ENCODE measurements at places on chromosomes 2 and 18. TPM values are rescaled to one million over a fixed set of nuclear protein-coding genes. Genes with fewer than 3 reads are reported as not detected.
A peak's percentile ranks its signal among the peaks of the same experiment; 100 is the strongest.

The G6PC2 gene
- total RNA-seq, result not detected

The POMC gene
- total RNA-seq, result 8.0 TPM

The SYT4 gene
- total RNA-seq, result not detected

The ELOA2 gene
- total RNA-seq, result not detected

The CIB4 gene
- total RNA-seq, result not detected

The ABCB11 gene
- total RNA-seq, result not detected

The HOXD3 gene
- total RNA-seq, result not detected

DNA sequence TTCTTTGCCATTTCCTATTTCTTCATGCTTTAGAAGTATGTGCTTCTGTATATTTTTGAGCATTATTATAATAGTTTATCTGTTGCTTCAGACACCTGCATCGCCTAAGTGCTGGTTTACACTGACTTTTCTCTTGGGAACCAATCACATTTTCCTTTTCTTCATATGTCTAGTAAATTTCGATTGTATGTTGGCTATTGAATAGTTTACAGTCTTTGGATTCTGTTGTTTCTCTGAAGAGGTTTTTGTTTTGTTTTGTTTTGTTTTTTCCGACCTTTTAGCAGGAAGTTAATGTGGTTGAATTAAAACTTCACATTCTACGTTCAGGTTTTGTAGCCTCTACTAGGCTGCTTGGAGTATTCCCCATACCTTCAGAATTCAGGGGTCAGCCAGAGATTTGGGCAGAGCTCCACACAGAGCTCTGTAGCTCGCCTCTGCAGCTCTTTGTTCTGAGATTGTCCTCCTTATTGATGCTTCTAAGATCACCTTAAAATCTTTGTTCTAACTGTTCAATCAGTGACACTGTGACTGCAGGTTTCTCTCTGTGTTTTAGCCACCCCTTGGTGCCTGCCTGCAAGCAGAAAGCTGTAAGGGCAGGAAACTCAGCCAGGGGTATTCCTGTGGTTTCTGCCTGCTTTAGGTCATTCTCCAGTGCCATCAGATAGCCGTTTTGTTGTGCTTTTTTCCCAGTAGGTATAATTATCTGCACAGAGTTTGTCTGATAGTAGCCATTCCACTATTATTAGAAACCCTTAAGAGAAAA lies 83.4 kb downstream of the FAM168B start:
- DNase-seq, result no peak

DNA sequence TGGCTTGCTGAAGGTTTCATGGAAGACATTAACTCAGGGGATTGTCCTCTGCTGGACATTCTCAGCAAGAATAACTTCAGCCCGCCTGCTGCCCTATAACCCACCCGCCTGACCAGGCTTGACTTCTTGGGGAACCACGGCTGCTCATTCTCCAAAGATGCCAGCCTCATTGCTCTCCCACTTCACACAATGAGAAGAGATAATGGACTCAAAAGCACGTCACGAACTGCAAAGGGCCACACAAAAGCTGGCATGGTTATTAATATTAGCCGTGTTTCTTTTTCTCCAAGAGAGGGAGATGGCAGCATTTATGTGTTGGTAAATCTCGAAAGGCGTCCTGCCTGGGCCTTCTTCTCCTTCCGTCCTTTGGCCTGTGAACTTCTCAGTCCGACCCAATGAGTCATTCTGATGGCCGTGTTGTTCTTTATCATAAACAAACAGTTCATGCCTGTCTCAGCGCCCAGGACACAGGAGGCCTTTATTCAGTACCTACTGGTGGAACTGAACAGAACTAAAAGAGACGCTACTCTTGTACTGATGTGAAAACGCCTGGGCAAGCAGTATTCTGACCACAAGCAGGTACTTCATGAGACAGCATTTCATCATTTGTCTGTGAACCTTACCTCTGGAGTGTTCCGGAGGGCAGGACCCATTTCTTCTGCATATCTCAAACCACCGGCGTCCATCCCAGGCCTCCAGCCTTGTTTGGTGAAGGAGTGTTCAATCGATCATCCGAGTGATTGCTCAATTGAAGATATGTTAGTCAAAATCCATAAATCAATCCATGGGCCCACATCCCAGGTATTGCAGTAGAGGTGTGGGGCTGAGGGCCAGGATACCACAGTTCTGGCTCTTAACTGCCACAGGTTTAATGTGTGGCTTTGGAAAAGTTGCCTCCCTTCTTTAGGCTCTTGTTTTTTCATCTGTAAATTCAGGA lies 25.1 kb upstream of the KLHL29 start:
- DNase-seq, result no peak

DNA sequence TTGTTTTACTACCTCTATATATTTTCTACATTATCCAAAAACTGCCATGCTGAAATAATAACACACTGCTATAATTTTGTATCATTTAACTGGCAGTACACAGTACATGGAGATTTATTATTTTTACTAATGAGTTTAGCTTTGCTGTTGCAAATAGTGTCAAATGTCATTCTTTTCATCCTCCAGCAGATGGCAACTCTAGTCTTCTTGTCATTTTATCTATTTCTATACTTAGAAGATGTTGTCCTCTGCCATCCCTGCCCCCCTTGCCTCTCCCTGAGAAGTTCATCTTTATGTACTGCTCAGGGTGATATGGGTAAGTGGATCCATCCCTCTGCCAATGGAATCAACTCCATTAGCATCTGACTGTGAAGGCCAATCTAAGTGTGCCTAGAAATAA lies 21.7 kb upstream of the LRRTM1 start:
- DNase-seq, result no peak

GRCh38 chr2:127619203-127619590 lies 26.8 kb upstream of the GPR17 start:
- DNase-seq, result no peak

DNA sequence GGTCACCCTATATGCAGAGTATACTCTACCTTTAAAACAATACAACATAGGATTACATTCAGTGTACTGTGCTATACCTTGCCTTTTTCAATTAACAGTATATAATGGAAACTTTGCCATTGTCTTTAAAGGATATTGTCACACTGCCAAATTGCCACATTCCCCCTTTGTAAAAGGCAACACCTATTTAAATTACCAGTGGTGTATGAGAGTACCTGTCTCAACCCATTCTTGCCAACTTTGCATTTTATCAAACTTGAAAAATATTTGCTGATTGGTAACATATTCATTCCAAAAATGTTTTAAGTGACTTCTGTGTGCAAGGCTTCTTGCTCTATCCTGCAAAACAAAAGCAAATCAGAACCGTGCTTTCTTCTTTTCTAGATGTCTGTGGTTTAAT lies 92.9 kb downstream of the FMNL2 start:
- DNase-seq, result no peak

GRCh38 chr18:49848115-49848514 lies 34.8 kb upstream of the ACAA2 start:
- DNase-seq, result no peak

DNA sequence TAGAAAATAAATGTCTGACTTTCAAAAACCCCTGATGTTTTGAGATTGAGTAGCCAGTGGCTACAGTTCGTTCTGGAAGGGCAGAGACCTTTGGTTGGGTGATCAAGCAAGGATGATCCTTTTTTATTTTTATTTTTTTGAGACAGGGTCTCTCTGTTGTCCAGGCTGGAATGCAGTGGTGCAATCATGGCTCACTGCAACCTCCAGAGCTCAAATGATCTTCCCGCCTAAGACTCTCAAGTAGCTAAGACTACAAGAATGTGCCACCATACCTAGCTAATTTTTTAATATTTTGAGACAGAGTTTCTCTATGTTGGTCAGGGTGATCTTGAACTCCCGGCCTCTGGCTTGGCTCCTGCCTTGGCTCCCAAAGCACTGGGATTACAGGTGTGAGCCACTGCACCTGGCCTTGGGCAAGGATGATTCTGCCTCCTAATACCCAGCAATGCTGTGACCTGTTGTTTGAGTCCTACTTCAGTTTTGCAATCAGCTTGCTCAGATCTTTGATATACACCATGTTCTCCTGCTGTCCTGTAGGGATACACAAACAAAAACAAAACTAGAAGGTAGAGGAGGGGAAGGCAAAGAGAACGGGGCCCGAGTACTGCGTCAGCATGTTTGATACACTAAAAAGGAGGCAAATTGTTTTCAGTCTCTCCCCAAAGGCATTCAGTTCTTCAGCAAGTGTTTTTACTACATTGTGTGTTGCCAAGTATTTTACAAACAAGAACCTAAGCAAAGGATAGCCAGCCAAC lies 59.2 kb upstream of the LYPD6B start:
- DNase-seq, result no peak

DNA sequence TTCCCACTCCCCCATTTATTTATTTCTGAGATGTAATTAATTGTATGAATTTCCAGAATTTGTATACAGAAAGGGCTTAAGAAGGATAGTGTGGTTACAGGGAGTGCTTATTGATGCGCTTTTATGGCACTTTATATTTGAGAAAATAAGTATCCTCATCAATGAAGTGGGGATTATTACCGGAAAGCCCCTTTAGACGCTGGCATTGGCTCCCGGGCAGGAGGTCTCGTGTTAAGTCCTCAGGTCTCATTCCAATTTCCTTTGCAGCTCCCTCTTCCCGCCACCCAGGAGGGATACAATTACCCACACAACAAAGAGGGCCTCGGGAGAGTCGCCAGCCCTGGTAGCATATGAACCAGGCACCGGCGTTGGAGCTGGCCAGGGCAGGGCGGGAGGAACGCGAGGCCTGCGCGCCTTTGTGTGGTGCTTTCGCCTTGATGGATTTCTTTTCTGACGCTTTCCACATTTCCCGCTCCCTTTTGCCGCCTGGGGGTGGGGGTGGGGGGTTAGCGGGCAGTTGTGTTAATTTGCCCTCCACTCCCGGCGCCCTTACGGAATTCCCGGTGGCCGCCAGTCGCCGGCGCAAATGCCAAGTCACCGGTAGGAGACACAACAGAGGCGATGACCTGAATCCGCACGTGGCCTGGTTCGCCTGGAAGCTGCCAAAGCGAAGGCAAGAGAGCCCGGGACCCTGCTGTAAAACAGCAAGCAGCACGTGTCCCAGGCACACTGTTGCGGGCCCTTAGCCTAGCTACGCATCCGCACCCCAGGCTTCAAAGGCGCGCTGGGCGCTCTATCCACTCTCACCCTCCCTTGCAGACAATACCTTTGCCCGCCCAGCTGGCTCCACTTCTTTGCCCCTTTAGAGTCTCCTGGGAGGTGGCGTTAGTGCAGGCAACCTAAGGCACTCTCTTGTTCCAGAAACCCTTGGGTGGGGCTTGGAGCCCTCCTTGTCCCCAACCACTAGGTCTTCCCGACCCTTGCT lies 3.3 kb downstream of the GAD1 start:
- DNase-seq, result peak; percentile 33

- DNase-seq, result no peak
Observed at GRCh38 chr18:60020107-60020925, 120.5 kb downstream of the PMAIP1 start.

DNA sequence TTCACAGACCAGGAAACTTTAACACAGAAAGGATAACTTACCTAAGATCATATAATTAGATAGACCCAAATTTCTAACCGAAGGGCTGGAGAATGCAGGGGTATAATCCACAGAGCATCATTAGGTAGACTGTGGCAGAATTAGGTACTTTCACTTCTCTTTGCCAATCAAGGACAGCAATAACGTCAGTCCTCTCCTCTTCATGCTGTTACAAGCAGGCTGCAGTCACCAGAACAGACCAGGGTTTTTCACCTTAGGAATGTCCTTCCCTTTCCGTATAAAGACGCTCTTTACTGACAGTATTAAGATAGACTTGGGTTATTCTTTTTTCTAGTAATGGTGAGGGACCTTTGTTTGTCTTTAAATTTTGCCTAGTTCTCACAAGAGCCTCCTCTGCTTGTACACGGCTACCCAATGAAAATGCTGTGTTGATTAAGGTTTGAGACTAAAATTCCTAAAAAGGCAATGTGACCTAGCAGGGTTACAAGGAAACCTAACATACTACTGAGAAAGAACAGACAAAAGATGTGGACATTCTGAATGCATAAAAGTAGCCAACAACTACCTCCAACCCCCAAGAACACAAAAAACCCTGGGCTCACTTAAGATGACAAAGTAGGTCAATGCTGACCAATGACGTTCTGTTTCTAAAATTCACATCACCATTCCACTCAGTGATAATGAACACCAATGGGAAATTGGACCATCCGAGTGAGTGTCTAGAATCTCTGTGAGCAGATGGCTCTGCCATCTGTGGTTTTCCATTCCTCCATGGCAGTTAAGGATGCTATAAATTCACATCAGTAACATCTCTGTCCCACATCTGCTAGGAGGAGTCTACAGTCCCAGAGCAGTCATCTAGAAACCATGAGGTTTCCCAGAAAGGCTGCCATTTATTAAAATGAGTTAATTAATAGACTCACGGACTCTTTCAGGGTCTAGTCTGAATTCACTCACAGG lies 2.1 kb downstream of the PDIA6 start:
- no peak for DNase-seq

GRCh38 chr2:25041307-25041927 lies 459 bp upstream of the EFR3B start:
- DNase-seq, result peak; percentile 10

DNA sequence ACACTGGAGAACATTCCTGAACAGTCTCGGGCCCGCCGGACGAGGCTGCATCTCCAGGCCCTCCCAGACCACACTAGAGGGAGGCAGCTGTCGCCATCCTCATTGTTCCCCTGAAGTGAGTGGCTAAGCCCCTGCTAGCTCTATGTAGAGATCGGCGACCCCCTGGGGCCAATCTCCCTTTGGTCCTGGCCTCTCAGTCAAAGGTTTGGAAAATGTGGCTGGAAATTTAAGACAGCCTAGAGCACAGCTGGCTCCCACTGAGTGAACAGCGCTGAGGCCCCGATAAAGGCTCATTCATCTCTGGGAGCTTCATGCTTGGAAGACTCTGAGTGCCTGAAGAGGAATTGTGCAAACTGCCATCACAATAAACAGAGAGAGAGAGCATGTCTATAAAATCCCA lies 360.3 kb downstream of the CLIP4 start:
- no peak for DNase-seq

GRCh38 chr2:218295029-218295428 lies 2.7 kb upstream of the TMBIM1 start:
- no peak for DNase-seq

GRCh38 chr2:6750411-6751158 lies 115.1 kb downstream of the CMPK2 start:
- DNase-seq, result no peak

GRCh38 chr2:181805228-181806038 lies 86.1 kb upstream of the ITPRID2 start:
- DNase-seq, result no peak

GRCh38 chr2:14930441-14930840 lies 297.9 kb downstream of the LRATD1 start:
- DNase-seq, result no peak

DNA sequence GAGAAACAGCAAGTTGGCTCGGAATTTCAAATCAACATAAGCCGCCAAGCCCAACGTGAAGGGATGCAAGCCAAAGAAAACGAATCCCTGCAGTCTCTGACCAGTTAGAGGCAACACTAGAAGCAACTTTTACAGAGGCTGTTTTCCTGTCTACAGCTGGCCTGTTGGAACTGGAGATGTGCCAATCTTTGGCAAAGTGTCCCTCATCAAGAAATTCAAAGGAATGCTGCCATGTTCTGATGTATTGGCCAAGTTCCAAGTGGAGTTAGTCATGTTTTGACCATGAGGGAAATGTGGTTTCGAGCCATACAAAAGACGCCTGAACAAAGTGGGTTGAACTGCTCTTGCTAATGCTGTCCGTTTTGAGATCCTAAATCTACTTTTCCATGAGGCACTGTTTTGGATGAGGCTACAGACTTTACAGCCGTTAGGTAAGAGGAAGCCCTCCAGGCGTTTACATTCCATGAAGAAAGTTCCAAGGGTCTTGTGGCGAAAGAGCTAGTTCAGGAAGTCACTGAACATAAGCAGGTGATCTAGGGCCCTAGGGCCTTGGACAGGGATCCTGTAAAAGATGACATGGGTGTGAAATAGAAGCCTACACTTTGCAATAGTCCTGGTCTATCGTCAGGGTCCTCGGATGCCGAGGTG lies 140.7 kb upstream of the PXDN start:
- no peak for DNase-seq
